ENCODE measurements at places on chromosomes 12 and 14.

DNA sequence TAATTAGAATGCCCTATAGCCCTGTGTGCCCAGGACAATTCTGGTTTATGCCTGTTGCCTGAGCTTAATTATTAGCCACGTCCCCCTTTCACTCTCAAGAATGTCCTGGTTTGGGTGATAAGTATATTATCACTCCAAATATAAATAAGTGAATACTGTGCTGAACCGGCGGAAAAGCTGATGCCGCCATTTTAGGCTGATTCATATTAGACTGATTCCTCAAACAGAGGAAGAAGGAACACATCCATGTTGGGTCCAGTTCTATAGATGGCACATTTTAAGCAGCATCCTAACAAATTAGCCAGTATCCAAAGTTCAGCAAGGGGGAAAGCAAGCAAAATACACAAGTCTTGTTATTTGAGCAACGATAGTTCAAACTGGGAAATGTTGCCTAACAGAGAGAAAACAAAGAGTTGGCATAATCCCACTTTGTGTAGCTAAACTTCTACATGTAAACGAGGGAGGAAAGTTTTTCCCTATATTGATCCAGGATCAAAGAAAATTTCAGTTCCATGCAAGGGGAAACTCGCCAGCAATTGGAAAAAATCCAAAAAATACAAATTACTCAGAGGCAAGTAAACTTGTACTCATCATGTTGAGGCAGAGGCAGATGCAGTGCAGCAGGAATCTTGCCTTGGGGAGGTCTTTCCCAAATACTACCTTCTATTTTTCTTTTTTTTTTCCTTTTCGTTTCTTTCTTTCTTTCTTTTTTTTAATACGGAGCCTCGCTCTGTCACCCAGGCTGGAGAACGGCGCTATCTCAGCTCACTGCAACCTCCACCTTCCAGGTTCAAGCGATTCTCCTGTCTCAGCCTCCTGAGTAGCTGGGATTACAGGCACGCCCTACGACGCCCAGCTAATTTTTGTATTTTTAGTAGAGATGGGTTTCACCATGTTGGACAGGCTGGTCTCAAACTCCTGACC lies 96.2 kb downstream of the ITPR2 start:
- DNase-seq, result no peak

DNA sequence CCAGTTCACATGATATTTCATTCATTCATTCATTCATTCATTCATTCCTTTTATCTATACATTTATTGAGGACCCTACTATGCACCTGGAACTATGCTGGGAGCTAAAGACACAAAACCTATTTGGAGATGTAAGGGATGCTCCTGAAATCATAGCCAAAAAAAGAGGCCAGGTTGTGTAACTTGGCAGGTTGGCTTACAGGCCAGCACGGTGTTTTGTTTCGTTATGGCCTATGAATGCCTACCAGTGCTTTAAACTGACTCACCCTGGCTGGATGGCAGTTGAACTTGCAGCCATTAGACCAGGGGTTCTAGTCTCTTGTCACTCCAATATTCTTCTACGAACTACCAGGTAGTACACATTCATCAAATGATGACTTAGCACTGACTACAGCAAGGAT lies 15.7 kb downstream of the MAP3K9 start:
- no peak for DNase-seq

- DNase-seq, result no peak
Observed at GRCh38 chr14:102645746-102646440, 53.4 kb downstream of the RCOR1 start.

DNA sequence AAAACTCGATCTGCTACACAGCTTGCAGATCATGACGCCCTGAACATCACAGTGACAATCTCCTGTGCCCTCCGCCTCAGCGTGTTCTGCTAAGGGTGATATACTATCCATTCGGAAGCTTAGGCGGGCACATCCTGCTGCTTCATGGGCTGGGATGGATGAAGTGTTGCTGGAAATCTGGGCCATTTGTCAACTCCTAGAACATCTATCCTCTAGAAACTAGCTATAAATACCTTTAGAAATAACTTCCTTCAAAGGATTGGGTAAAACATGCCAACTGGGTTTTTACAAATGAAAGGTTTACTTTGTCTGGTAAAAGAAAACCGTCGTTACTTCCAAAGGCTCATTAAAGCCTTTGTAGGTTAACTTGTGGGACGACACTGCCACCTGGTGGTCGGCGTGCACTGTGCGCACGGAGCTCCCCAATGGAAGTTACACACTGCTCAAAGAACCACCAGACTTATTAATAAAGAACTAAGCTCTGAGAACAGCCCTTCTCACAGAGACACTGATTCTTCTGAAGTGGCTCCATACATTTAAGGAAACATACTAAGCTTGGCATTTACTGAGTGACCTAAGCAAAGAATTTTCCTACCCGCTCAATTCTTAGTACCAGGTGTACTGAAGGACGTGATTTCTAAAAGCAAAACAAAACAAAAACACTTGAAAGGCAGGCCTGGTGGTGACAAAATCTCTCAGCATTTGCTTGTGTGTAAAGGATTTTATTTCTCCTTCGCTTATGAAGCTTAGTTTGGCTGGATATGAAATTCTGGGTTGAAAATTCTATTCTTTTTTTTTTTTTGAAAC lies 21.6 kb upstream of the CACNA2D4 start:
- peak; percentile 84 for DNase-seq

- no peak for DNase-seq
Observed at GRCh38 chr14:100305324-100306100, 732 bp downstream of the SLC25A29 start.

DNA sequence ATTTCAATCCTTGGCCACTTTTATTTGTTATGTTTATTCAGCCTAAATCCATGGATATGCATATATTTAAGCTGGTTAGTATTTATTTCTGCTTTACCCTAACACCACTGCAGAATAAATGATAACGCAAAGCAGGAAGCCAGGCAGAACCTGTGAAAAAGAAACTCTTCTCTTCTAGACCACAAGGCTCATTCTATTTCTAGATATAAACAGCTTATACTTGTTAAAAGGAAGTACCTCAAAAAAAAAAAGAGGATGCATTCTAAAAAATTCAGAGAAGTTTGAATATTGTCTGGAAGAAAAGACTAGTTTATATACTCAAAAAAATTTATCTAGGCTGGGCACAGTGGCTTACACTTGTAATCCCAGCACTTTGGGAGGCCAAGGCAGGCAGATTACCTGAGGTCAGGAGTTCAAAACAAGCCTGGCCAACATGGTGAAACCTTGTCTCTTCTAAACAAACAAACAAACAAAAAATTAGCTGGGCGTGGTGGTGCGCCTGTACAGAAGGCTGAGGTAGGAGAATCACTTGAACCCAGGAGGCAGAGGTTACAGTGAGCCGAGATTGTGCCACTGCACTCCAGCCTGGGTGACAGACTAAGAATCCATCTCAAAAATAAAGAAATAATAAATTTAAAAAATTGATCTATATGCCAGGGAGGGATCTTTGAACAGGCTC lies 55.8 kb downstream of the GALNT4 start:
- no peak for DNase-seq

DNA sequence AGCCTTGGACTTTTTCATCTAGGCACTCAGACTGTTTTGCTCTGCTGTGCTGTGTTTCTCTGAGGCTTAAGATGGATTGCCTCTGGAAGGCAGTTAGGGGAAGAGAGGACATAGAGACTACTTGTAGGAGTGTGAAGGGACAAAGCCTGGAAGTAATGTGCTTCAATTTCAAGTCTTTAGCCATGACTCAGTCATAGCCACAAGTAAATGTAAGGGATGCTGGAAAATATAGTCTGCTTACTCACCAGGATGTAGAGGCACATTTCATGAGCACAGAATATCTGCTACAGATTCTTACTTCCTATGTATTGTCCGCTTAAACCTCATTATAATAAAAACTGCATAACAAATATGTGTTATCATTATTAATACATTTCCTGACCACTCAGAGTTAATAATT lies 794.3 kb upstream of the NOVA1 start:
- DNase-seq, result no peak

GRCh38 chr14:35631071-35631805 lies 97.3 kb downstream of the INSM2 start:
- DNase-seq, result no peak

DNA sequence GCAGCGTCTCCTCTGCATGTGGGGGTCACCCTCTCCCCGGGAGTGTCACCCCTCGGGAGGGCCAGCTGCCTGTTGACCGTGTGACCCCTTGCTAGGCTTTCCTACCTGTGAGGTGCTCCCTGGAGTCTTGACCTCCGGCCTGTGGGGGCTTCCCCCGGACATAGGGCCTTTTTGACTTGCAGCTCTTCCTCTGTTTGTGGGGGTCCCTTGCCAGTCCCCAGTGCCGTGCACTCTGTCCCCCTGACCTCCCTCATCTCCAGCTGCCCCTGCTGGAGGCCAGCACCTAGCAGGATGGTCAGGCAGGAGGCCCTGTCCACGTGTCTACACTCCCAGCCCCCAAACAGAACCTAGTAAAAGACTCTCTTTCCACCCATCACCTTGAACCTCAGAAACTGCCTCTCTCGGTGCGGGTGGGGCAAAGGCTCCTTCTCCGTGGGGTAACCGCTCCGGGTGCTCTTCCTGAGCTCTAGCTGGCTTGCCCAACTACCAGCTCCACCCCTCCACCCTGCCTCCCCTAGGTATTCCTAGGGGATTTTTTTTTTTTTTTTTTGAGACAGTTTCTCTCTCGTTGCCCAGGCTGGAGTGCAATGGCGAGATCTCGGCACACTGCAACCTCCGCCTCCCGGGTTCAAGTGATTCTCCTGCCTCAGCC lies 810 bp downstream of the AACS start:
- no peak for DNase-seq
